PC-3 (cell line): ENCODE measurements at places on chromosomes 7 and 10. TPM values are rescaled to one million over a fixed set of nuclear protein-coding genes. Genes with fewer than 3 reads are reported as not detected.
A peak's percentile ranks its signal among the peaks of the same experiment; 100 is the strongest.

The IFIT2 gene
- total RNA-seq = 6.9 and 8.6 TPM in 2 replicates

The ZNF398 gene
- total RNA-seq = 8.2 and 9.1 TPM in 2 replicates

The TEX47 gene
- not detected in 2 replicates for total RNA-seq

The PPP1R3C gene
- total RNA-seq = 0.17 TPM in 1 of 2 replicates, not detected in the other

DNA sequence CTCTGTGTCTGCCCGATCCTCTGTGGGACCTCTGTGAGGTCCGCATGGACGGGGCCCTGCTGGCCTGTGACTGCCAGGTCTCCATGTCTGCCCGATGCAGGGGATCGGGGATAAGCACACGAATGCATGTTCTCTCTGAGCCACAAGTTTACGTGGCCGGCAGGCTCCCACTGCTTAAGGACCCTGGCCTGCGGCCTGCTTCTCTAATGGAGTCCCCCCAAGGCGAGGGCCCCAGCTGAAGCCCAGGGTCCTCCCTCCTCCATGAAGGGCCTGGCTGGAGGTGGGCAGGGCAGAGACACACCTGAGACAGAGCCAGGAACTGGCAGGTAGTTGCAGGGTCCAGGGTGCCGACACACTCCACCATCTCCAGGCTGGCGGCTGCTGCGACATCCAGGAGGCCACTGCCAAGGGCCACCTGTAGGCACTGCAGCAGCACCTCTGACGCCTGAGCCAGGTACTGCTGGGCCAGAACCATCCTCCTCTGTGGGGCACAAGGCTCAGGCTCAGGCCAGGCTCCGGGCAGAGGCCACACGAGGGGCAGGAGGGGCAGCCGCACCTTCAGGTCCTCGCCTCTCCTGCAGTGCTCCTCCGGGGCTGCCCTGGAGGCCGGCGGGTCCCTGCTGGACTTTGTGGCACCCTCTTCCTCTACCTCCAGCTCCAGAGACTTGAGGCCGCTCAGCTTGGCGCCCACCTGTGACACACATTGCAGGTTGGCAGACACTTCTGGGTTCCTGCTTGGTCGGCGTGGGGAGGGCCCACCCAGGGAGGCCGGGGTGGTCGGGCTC lies 60.9 kb upstream of the NKX6-2 start:
- DNase-seq = no peak

DNA sequence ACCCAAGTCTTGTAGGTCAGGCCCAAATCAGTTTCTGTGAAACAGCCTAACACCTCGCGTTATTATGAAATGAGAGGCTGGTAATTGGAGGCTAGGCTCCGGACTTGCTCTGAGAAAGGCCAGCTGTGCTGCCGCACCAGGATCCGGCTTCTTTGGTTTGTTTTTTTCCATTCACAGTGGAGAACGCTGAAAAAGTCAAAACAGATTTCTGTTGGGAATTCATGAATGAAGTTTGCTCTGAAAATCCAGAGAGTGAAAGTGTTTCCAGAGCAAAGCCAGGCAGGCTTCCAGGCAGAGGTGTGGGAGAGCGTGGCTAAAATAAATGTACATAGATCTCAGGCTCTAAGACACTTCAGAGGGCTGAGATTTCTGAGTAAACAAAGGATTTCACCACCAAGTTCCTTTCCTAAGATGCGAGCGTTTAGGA lies 240.1 kb downstream of the TRIL start:
- no peak for DNase-seq

DNA sequence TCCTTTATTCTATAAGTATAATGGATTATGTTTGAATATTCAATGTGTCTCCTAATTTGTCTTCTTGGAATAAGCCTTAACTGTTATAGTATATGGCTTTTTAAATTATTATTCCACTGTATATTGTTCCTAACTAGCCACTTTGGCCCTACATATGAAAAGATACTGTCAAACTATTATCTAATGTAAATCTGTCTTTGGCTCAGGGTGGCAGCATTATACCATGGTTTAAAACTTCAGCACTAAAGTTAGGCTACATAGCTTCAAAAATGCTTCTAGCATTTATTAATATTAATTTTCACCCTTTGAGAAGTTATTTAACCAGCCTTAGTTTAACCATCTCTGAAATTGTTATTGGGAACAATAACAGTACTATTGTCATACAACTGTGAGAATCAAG lies 543.1 kb upstream of the MBL2 start:
- DNase-seq = peak; percentile 81

- no peak for DNase-seq
These were observed 16.3 kb upstream of the THSD7A start for GRCh38 chr7:11848251-11848650.

- no peak for DNase-seq
These were observed 96.9 kb downstream of the PIP4K2A start for GRCh38 chr10:22617516-22617915.

- no peak for DNase-seq
These were observed 8.6 kb upstream of the TLX1 start for GRCh38 chr10:101122270-101123084.

GRCh38 chr10:76769582-76769981 lies 868.0 kb downstream of the KCNMA1 start:
- DNase-seq = no peak

DNA sequence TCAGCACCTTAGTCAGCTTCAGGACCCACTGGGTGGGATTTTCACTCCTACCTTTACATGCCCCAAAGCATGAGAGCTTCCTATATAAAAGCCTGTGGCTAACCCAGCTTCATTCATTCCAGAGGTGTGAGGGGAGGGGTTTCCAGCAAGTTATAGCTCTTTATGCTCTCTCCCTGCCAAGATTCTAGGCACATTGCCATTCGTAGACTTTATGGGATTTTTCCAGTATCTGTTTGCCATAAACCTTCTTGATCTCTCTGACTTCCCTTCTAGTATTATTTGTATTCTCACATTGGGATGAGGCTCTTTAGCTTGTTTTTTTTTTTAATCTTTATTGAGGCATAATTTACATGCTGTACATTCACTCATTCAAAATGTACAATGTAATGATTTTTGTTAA lies 67.5 kb downstream of the POU6F2 start:
- DNase-seq = no peak

DNA sequence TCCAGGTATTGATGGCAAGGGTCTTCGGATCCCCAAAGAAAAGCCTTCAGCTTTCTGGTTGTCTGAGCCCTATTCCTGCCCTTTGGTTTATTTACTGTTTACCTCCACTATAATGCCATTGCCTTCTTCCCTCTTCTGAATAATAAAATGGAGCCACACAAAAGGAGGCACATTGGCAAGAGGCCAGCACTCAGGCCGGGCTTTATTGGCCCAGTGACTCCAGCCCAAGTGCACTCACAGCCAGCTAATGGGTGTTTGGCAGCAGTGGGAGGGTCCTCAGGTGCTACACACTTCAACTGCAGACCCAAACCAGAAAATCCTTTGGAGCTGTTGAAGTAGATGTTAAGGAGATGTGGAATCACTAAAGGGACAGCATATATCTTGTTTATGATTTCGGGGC lies 336.0 kb downstream of the PLXNA4 start:
- no peak for DNase-seq

DNA sequence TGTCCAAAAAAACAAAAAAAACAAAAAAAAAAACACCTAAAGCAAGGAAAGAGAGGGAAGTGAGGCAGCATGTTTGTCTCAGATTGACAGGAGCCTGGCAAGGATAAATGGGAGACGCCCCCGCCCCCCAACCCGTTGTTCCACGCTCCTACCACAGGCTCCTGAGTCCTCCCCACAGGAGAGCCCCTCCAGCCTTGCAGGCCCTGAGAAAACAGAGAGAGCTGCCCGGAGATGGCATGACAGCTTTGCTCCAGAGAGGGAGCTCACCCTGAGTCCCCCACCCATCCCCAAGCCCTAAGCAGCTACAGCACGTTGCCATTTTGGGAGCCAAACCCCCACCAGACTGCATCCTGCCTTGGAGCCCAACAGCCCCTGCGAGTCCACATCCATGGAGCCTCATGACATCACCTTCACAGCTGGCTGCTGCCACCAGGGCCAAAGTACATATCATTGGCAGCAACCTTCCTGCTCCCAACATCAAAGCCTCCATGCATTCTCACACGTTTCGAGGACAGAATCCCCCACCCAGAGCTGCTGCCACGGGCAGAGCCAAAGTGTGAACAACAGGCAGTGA lies 1283.3 kb downstream of the TYW1 start:
- no peak for DNase-seq

DNA sequence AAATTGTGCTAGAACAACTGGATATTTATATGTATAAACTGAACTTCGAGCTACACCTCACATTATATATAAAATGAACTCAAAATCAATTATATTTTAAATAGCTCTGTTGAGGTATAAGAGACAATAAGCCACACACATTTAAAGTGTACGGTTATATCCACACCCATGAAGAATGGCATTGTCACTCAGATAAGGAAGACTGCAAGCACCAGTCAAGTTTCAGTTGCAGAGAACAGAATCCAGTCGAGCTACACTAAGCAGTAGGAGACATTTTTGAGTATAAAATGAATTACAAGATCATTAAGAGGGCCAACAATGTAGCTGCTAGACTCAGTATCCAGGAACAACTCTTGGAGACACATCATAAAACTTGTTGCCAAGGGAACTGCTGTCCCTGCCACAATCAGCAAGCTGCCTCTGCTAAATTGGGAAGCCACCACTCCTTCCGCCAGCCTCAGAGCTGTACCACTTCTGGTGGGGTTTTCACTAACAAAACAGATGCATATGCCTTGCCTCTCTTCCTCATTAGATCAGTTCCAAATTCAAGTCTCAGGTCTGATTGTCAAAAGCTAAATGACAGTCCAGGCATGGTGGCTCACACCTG lies 19.6 kb upstream of the GPNMB start:
- no peak for DNase-seq
